ENCODE measurements at places on chromosomes 2 and 18.
A peak's percentile ranks its signal among the peaks of the same experiment; 100 is the strongest.

- DNase-seq, result peak; percentile 11
Observed at GRCh38 chr2:158732573-158733429, 62.3 kb upstream of the DAPL1 start.

DNA sequence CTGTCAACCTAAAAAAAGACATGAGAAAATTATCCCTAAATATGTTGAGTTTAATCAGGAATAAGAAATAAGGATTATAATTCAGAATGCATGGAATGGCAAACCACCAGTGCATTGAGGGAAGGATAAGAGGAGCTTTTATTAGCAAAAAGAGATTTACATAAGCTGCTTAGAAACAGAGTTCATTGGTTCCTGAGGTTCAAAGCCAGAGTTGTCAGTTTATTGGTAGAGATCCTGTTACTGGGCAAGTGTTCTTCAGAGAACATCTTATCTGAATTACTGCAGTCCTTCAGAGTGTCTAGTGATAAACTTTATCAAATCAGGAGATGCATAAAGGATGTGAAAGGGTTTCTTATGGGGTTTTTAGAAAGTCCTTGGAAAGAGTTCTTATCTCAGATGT lies 76.0 kb upstream of the MEX3C start:
- no peak for DNase-seq

- DNase-seq, result no peak
Observed at GRCh38 chr2:105864262-105864661, 119.5 kb downstream of the NCK2 start.

DNA sequence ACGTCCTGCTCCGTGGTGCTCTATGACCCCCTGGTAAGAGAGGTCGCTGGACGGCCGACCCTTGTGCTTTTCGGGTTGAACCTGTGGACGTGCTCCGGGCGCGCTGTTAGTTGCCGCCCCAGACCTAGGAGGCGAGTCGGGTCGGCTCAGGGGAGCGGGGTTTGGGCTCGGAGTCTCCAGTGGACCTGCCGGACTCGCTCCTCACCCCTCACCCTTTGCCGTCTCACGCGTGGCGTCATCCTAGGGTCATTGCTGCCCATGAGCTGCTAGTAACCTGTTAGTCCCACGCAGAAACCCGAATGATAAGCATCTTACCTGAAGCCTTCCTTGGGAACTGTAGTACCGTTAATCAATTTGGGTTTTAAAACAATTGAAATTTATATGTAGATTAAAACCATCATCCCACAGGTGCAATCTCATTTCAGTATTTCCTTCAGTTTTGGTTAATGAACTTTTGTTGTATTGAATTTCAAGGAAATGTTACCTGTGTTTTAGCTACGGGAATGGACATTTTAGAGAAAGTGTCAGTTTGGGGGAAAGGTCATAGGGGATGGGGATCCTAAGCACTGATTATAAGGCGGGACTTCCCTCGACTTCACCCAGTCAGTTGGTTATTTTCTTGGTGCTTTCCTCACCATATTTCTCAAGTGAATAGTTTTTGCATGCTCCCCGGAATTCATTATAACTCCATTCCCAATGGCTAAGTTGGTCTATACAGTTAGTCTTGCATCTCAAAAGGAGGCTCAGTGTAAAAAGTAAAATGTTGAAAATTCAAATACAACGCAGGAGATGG lies 536 bp downstream of the ELP2 start:
- peak; percentile 8 for DNase-seq

DNA sequence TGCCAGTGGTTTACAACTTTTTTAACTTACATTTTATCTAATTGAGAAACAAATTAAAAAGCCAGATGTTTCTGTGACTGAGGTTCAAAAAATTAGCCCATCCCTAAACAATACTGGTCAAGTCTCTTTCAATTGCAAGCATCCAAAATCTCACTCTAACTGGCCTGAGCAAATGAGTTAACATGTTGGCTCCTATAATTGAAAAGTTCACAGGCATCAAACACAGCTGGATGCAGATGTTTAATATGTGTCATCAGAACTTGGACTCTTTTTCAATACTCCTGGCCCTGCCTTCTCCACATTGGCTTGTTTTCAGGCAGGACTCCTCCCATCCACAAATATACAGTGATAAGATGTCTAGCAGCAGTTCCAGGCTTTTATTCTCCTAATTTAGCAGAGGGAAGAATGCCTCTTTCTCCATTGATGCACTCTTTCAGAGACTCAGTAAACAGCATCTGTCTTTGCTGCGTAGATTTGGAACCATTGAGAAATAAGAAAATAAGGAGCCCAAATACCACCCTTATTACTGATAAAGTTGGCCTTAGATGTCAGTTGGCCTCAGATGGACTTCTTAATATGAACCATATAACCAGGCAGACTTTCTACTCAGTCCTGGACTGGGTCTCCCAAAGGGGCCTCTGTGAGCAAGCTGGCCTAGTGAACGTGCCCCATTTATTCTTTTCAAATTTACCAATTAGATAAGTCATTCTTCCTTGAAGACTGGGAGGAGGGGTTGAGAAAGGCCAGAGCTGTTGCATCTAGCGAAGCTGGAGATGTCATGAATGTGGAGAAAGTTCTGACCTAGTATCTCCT lies 30.4 kb upstream of the FN1 start:
- DNase-seq, result peak; percentile 61

DNA sequence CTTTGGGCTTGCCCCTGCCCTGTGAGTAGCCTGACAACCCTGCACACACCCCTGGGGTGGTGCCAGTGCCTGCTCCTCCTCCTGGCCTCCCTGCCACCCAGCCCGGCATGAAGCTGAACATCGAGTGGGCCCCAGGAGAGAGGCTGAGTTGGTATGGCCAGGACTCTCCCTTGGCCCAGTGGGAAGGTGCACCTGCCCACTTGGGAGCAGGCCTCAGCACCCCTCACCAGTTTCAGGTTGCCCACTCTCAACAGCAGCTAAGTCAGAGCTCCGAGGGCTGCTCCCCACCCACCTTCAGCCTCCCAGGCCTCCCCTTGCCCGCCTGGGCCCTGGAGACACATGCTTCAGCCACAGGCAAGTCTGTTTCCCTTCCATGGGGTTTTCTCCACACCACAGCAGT lies 203.1 kb downstream of the KLHL29 start:
- DNase-seq, result no peak

Measured in choroid plexus epithelial cell (primary cell).